ENCODE measurements at places on chromosomes 6 and 20.

DNA sequence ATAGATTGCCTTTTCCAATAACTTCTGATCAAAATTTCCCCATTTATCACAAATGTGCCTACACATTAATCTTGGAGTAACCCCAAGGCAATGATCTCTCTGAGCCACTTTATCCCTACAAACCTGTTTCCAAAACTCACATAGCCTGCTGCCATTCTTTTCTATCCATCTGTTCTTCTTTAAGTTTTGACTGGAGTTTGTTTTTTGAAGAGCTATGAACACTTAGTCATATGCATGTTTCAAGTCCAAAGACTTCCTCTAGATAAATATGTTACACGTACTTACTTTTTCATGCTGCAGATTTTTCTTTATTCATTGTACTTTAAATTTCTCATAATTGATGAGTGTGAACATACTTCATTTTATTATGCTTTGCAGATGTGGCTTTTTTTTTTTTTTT is 488.9 kb upstream of the CITED2 start:
- no peak for DNase-seq

DNA sequence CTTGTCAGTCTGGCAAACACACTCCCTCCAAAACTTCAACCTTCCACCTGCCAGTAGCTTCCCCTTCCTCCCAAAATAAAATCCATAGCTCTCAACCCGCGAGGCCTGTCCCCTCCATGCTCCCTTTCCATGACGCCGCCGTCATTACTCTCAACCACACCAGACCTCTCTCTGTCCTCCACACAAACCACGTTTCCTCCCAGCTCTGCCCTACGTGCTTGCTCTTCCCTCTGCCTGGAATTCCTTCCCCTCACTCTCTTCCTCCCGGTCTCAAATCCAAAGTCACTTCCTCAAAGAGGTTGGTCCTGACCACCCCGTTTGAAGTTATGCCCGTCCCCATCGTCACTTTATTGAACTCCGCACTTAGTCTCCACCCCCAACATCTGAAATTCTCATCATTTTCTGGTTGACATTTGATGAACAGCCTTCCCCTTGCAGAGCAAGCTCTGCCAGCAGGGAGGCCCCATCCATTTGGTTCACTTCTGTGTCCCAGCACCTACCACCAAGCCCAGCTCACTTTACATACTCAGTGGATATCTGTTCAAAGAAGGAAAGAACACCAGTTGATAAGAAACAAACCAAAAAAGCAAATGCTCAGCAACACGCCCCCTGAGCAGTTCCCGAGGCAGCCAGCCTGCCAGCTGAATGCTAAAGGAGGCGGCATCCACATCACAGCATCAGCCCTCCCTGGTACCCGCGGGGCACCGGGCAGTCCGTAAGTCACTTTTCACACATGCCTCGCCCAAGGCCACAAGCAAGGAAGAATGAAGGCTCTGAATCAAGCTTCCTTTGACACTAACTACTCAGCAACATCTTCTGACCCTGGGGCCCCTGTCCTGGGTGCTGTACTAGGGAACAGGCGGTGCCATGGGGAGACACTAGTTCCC is 125.0 kb downstream of the NFATC2 start:
- no peak for DNase-seq

GRCh38 chr20:45140836-45141235 is 16.6 kb upstream of the WFDC12 start:
- DNase-seq, result no peak

GRCh38 chr6:39808964-39809363 is 16.8 kb downstream of the DAAM2 start:
- DNase-seq, result no peak

DNA sequence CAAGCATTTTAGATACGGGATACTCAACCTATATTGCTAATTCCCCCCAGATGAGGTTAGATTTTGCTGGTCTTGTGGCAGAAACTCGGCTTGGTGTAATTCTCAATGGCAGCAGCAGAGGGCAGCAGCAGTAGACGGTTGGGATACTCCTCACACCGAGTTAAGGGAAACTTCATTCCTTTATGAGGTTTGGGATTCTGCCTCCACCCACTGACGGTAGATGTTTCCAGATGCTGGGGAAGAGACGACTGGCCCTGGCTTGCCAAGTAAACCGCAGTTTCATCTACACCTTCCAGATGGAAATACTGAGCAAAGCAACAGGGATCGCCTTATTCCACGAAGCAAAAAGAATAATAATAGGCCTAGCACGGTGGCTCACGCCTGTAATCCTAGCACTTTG is 8.2 kb upstream of the TBC1D7 start:
- DNase-seq, result peak; percentile 81

DNA sequence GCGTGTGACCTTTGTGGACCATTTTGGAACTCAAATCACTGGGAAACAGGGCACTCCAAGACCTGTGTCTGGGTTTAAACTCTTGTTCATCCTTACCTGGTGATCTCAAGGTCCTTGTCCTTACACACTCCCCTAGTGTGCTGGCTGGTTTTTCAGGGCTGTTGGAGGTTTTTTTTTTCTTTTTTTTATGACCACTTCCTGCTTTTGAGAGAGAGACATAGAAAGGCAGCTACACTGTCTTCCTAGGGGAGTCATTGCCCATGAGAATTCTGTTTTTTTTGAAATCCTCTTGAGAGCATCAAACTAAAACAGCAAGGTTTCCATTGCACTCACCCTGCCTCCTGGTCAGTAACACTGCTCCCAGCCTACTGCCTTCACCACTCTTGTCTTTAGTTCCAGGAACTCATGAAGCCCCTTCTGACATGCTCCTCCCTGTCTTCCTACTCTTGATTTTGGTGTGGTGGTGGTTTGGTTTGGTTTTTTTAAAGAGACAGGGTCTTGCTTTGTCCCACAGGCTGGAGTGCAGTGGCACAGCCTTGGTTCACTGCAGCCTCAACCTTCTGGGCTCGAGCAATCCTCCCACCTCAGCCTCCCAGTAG is 28.6 kb downstream of the PRPH2 start:
- no peak for DNase-seq

All from cerebellar cortex (tissue), 1 donor.